Activated T-helper 1 cell treated with Interleukin-2 at 50 U/mL for 16 hours (primary cell): ENCODE measurements at places on chromosomes 6 and 20.

- no peak for DNase-seq
Observed at GRCh38 chr6:33082702-33083101, 6.9 kb downstream of the HLA-DPB1 start.

DNA sequence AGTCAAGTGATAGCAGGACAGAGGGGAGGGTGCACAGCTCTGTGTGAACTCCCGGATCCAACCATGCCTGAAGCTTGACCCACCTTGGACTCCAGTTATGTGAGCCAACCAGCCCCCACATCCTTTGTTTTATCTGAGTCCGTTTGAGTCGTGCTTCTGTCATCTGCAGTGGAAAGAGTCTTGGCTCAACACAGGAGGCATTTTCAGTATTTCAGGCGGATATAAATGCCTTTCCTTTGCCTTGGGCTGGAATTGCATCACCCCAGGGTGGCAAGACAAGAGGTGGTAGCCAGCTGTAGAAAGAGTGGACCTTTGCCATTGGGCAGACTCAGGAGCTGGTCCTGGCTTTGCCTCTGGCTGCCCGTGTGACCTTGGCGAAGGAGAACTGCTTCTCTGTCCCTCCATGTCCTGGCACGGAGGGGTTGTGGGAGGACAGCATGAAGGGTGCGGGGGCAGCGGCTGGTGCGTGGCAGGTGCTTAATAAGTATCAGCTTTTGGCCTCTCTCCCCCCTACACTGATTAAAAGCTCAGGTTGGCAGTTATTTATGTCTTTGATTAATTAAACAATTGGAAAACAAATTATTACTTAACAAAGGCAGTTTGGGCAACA lies 42.6 kb upstream of the APCDD1L start:
- no peak for DNase-seq

GRCh38 chr6:43698584-43699349 lies 11.2 kb upstream of the MRPS18A start:
- no peak for DNase-seq

- DNase-seq, result no peak
Observed at GRCh38 chr6:51049288-51049982, 230.8 kb downstream of the TFAP2B start.

DNA sequence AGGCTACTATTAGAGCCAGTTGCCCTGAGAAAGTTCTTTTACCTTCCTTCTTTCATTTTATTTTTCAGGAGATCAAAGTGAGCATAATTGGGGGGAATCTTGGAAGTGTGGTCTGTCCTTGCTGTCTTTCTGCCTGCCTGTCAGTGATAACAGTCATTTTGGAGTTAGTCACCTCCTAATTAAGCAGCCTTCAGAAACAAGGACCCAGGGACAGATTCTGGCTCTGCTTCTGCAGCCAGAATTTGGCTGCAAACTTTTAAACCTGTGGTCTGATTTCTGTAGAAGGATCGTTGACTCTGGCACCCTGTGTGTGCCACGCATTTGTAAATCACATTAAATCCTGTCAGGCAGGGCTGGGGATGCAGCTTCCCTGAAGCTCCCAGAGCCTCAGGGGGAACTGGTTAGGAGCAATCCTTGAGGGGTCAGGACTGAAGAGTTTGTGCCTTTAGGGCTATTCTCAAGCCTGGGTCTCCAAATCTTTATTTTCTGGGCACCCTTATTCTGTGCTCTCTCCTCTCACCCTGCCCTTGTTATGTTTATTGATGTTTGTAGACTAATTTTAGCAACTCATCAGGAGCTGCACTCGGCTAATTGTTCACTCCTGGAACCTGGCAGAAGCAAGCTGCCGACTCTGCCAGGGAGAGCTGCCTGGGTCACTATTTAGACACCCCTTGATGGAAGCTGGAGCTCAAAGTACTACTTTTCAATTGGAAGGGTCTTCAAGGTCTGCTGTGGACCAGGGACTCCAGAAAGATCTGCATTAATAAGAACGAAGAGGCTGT lies 6.8 kb downstream of the NOX3 start:
- no peak for DNase-seq

- DNase-seq, result no peak
Observed at GRCh38 chr6:71983131-71983530, 96.8 kb downstream of the RIMS1 start.

- DNase-seq, result no peak
Observed at GRCh38 chr6:107769053-107769658, 55.0 kb downstream of the SCML4 start.

DNA sequence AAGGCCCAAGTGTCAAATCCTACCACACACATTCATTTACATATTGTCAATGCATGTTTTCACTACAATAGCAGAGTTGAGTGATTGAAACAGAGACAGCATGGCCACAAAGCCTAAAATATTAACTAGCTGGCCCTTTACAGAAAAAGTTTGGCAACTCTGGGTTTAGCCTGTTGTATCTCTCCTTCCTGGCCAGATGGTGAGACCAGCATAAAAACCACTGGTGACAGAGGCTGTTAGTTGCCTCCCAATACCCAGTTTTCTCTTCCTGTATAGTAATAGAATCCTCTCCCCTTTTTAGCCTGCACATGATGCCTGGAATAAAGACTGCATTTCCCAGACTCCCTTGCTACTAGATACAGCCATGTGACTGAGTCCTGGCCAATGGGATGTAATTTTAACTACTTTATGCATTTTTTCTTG lies 100.0 kb upstream of the TAB2 start:
- DNase-seq, result no peak
